Small intestine (tissue), 16 donors: ENCODE measurements at places on chromosomes 6 and 20. TPM values are rescaled to one million over a fixed set of nuclear protein-coding genes. Genes with fewer than 3 reads are reported as not detected.

Gene COL12A1
- 0.67 TPM for polyA plus RNA-seq

Gene SLC35D3
- polyA plus RNA-seq: 0.81 TPM

Gene KIFC1
- polyA plus RNA-seq: 3.2 TPM

Gene DHX16
- 50.3 TPM for polyA plus RNA-seq

Gene TTK
- 9.8 TPM for polyA plus RNA-seq

Gene C6orf58
- polyA plus RNA-seq: 0.06 TPM

DNA sequence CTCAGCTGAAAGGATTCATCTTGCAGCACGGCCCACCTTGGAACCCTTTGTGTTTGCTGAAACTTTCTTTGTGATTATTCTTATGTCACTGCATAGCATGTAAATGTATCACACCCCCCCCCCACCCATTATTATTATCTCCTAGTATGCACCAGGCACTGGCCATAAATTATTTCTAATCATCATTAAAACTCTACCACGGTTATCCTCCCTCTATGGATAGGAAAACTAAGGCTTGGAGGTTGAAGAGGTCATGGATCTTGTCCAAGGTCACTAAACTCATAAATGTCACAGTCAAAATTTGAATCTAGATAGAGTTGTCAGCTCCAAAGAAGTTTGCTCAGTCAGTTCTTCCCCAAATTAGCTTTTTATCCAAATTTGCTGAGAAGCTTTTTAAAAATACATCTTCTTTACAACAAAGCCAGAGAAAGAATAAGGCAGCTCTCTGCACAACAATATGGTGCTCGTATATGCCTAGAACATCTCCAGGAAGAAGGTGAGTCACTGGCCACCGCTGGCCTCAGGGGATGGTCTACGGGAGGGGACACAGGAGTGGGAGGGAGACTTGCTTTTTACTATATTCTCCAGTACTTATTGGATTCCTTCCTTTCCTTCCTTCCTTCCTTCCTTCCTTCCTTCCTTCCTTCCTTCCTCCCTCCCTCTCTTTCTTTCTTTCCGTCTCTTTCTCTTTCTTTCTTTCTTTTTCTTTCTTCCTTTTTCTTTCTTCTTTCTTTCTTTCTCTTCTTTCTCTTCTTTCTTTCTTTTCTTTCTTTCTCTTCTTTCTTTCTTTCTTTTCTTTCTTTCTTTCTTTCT is 134.5 kb downstream of the VEGFA start:
- DNase-seq: no peak

DNA sequence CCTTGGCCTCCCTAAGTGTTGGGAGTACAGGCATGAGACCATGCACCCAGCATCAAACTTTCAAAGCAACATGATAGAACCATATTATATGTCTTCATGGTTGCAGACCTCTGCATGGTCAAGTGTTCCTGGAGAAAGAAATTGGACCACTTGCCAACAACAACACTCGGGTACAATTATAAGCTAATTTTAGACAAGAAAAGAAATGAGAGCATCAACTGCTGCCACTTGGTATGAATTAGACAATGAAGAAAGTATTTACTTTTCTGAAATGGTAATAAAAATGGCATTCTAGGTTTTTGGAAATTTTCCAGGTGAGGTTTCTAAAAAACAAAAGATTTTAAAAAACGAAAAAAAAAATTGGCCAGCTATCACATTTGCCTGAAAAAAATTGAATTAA is 7.7 kb upstream of the PM20D2 start:
- DNase-seq: no peak

GRCh38 chr20:6184086-6184485 is 61.3 kb upstream of the FERMT1 start:
- no peak for DNase-seq

- DNase-seq: no peak
Measured at GRCh38 chr20:45378191-45378590, at the start of gene TP53TG5. TP53TG5 (minus strand) TSS chr20:45378325; CDS start chr20:45378236, 89 bp downstream.

DNA sequence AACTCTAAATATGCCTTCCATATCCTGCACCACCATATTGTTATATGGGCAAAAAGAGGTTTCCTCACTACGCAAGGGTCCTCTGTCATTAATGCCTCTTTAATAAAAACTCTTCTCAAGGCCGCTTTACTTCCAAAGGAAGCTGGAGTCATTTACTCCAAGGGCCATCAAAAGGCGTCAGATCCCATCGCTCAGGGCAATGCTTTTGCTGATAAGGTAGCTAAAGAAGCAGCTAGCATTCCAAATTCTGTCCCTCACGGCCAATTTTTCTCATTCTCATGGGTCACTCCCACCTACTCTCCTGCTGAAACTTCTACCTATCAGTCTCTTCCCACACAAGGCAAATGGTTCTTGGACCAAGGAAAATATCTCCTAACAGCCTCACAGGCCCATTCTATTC is 30.3 kb upstream of the ZBTB22 start:
- no peak for DNase-seq

DNA sequence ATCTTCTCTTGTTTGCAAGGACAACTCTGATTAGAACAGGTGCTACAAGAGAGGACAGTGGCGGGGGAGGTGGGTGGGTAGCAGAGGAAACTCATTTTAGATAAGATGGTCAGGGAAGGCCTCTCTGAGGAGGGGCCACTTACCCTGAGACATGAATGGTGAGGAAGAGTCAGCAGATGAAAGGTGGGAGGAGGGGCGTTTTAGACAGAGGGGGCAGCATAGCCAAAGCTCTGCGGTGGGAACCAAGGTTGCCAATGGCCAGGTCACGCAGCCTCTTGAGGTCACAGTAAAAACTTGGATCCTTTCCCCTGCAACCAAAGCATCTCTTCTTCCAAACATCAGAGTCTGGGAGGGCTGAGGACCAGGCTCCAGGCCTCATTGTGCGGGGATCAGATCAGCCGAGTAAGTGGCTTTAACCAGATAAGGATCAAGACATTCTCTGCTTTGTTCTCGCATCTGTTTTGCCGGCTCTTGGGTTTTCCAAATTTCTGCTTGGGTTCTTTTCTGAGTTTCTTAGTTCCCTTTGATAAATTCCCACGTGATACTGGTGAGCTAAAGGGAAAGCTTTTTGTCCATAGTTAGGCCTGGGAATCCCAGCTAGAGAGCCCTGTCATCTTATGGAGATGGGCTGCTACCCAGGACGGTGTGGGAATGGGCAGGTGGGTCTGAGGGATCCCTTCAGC is 5.5 kb upstream of the CD40 start:
- DNase-seq: no peak

- DNase-seq: no peak
Measured at GRCh38 chr6:125544819-125545218, 204.6 kb upstream of the HEY2 start.

GRCh38 chr20:2289475-2289874 is 6.3 kb upstream of the TGM3 start:
- DNase-seq: no peak

GRCh38 chr20:1327241-1327653 is 1.7 kb downstream of the SDCBP2 start:
- DNase-seq: peak; percentile 45

DNA sequence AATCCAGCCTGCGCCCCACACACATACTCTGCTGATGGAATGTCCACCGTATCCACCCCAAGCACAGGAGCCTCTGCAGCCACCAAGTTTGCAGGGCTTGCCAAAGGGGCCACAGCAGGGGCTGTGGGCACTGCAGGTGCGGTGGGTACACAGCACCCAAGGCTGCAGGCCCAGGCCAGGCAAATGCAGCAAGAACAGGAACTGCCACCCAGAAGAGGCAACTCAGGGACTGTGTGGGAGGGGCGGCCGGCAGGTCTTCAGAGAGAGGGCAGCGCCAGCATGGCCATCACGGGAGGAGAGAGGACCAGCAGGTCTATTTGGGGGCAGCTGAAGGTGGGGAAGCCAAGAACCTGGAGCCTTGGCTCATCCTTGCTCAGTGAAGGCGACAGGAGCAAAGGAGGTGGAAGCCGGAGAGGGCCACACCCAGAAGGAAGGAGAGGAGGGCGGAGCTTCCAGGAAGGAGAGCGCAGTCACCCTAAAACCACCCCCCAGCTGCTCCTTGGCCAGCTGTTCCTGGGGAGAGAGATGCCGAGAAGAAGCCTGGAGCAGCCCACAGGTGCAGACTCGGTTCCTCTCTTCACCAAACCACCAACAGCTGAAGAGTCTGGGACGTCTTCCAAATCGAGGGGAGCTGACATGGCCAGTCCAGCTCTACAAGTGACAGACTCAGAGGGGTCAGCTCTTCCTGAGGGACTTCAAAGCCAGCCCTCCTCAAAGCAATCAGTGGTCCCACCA is 265.1 kb upstream of the CDYL start:
- no peak for DNase-seq

DNA sequence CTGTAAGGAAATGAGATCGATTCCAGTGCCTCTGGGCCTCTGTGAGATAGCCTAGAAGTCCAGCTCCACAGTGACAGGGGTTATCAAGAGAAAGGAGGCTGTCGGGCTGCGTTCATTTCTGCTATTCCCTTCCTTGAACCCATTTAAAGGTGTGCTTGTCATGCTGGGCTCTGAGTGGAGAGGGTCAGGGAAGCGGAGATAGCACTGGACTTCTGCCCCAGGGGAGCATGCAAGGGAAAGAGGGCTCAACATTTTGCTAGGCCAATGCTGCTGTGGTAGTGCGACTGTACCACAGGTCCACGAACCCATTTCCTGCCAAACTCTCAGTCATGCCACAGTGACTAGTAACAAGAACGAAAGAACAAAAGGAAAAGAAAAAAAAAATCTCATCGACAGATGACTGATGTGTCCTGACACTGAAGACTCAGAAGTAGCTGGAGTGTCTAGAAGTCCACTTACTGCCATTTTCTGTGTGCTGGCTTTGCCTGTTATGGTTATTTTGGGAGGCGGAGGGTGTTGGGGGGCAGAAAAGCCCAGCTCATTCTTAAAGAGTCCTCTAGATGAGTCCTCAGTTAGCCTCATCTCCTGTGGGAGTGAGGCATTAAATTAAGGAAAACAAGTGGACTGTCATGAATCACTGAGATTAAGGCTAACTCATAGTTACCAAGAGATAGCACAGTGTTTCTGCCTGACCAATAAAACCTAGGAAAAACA is 8.1 kb downstream of the NEDD9 start:
- no peak for DNase-seq

DNA sequence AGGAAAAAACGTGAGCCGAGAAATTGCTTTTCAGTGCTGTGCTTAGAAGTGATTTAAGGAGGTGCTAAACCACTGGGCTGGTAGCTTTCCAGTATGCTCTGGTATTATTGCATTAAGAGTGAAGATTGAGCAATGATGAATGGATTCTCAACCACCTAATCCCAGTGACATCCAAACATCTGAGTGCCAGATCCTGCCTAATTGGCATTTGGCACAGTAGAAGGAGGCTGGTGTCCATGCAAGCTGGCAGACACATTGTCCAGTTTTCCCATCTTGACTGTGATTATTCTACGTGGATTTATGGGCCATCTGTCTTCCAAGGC is 398.0 kb upstream of the PLCB4 start:
- no peak for DNase-seq

DNA sequence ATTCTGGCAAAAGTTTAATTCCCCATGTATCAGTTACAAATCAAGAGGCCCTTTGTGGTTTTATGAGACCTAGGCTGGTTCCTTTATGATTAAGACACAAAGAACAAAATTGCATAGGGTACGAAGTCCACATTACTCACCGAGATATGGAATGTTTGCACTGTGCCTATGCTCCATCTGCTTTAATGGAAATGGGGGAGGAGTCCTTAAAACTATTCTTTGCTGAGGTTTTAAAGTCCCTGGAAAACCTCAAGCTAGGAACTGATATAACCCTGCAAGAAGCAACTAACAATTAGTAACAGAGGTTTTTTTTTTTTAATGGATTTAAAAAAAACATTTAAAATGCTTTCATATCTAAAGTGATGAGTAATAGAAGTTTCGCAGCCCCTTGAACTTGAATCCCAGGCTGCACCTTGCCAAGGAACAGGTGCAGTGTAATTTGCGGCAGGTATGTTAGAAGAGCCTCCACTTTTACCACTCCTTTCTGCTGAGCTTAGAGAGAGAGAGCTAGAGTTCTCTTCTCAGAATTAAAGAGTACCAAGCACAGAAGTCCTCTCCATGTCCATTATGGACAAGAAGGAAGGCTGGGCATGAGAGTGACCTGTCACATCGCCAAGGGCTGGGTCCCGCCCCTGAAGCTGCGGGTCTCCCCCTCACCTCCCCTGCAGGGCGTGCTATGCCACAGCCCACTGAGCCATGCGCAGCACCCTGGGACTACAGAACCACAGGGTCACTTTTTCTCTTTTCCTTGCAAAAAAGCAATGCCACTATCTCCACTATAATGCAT is 2.3 kb downstream of the SERPINB1 start:
- DNase-seq: peak; percentile 96

- no peak for DNase-seq
Measured at GRCh38 chr6:130274007-130274406, 51.3 kb upstream of the SAMD3 start.

DNA sequence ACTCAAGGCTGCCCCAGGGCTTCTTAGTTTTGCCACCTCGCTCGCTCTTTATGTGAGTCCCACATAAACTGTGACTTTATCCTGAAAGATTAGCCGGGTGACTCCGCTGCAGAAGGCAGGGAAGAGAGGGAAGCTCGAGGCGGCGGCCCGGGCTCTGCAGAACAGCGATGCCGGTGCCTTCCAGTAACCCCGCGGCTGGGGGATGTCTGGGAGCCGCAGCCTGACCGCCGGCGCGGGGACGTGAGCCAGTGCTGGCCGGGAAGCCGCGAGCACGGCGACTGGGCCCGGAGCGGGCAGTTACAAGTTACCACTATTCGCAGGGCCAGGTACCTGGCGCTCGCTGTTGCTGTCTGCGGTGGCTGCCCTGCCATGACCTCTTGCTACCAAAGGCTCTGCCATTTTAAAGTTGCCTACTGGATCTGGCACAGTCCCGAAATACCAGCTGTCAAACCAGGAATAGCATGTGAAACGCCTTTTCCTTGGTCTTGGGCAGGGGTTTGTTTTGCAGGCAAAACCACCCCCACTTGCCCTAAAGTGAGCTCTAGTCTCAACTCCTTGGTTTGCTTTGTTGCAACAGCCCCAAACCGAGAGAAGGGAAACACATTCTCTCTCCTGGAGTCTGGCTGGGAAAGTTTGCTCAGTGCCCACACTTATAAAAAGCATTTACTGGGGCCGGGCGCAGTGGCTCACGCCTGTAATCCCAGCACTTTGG is 124.0 kb upstream of the SLC2A12 start:
- DNase-seq: peak; percentile 17

GRCh38 chr6:65979120-65979519 is 272.1 kb upstream of the EYS start:
- no peak for DNase-seq

DNA sequence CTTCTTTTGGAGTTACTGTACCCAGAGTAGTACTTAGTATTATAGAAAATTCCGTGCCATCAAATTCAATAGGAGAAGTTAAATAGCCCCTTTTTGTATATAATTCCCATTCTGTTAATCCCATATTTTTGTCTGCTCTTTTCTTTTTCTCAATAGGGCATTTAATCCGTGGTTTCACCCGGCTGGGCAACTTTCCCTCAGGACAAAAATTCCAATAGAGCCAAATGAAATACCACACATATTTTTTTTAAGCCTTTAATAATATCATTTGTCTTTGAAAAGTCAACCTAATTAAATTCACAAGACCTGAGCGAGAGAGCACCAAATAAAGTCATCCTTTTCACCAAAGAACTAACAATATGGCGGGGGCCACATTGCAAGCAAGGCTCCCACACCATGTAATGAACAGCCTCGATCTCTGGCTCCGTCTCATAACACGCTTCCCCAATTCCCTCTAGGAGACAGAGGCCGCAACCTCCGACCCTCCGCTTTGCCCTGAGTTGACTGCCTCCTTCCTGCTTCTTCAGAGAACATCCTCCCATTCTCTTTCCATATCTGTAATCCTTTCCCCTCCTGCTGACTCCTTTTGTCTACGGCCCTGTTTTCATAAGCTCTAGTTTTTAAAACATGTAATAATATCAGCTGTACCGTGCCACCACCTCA is 13.6 kb downstream of the NHSL1 start:
- DNase-seq: no peak

- DNase-seq: no peak
Measured at GRCh38 chr6:34298941-34299340, 50.1 kb upstream of the SMIM29 start.
